Inflammatory macrophage treated with lipopolysaccharide for 4 hours (primary cell): ENCODE measurements at places on chromosomes 7 and 10.
A peak's percentile ranks its signal among the peaks of the same experiment; 100 is the strongest.

- DNase-seq, result no peak
Measured at GRCh38 chr10:88045656-88046415, 182.4 kb downstream of the PTEN start.

DNA sequence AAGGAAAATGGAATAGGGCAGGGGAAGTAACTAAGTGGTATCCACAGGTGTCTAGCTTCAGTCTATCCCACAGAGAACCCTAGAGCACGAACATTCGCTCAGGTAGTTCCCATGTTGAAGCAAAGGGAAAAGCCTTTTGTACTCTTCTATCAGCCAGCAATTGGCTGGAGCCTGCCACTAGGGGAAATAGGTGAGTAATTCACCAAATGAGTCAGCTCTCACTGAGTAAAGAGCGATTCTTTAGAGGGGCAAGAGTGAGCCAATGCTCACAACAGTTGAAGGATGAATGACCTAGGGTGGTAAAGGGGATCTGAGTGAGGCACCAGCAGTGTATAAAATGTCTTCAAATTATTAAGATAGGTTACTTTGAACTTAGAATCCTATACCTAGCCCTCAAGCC lies 94.1 kb upstream of the ZNF800 start:
- DNase-seq, result no peak

GRCh38 chr10:121609426-121610380 lies 11.5 kb upstream of the FGFR2 start:
- no peak for DNase-seq

- no peak for DNase-seq
Measured at GRCh38 chr7:12725575-12726316, 38.3 kb downstream of the ARL4A start.

GRCh38 chr10:132698761-132699391 lies 87.1 kb downstream of the NKX6-2 start:
- DNase-seq, result no peak

DNA sequence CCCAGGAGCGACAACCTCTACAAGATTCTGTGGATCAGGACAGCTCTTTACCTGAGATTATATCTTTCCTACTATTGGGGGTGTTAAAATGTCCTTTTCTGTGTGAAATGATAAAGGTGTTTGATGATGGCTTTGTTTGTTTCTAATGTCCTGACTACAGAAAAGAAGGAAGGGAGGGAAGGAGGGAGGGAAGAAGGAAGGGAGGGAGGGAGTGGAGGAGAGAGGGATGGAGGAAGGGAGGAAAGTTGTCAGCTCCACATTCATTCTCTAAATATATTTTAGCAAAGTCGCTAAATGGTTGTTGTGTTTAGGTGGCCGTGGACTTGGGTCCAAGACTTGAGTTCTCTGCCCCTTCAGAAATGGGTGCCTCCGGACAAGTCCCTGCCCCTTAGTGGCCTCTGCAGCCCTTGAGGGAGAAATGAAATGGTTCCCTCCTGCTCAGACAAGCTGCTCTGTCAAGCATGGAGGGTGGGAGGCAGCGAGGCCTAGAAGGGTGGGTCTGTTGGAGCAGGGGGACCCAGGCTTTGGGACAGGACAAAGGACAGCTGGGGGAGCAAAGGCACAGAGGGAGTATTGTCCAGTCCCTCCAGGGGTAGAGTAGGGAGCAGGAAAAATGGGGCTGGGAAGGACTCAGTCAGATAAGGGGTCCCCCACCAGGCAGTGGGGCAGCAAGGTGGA lies 4.4 kb downstream of the RGS10 start:
- no peak for DNase-seq

GRCh38 chr10:78215645-78216044 lies 182.0 kb downstream of the RPS24 start:
- no peak for DNase-seq

DNA sequence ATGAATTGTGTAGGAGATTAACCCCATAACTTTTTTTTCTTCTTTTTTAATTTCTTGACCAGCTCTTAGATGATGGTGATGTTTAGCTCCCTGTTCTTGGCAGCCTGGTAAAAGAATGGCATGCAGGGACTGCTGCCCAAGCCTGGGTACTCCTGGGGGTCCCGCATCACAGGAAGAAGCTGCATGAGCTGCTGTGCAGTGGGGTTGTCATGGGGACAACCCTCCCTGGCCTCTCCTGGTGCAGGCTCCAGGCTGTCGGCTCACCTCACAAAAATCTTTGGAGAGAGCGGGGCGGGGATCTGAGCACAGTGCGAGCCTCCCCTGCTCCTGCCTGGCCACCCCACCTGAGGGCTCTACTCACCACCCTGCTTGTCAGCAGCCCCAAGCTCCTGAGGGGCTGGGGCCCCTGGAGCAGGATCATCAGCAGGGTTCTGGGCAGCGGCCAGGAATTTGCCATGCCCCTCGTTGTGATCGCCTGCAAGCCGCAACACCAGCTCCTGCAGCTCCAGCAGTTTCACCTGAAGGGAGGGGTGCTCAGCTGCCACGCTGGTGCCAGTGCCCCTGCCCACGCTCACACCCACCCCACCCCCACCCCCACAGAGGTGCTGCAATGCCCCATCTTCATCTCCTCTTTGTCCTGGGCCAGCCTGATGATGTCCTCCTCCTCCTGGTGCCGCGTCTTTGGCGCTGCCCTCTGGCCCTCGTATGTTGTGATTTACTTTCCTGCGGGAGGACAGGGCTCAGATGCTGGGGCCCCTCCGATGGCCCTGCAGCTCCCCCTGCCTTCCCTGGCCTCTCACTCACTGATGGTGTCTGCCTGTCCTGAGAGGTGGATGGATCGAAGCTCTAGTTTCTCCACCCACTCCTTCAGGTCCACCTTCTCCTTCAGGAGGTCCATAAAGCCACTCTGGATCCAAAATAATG lies 15.5 kb upstream of the MTPAP start:
- no peak for DNase-seq

GRCh38 chr10:79101560-79102497 lies 33.1 kb downstream of the ZMIZ1 start:
- DNase-seq, result no peak

DNA sequence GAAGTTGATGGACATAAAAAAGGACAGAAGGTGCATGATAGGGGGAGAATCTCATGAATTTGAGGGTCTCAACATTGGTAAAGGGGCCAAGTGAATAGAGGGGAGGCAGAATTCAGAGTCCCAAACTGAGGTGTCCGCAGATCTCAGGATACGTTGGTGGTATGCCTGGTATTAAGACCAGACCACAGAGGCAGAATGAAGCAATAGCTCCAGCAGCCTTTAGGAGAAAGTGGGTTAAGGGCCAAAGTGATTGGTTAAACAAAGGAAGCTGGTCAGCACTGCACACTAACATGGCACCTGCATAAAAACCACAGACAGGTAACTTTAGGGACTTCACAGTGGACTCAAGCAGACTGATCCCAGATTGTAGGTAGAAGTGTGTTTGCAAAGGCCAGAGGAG lies 37.5 kb downstream of the MEST start:
- DNase-seq, result no peak

DNA sequence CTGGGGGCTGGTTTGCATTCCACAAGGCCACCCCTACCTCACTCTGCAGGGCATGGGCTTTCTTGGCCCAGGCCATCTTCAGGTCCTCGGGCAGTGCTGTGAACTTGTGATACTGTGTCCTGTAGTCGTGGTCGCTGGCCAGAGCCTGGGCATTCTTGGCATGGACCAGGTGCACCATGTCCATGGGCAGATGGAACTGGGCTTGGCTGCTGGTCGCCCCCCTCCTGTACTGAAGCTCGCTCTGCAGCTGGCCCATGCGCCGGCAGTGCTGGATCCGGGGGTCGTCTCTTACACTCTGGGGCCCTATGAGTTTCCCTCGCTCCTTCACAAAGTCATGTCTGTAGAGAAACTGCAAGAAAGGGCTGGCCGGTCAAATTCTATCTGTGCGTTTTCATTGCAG lies 51.7 kb downstream of the HABP2 start:
- no peak for DNase-seq

GRCh38 chr7:27532314-27532713 lies 130.4 kb downstream of the HIBADH start:
- no peak for DNase-seq

GRCh38 chr10:114870486-114870885 lies 48.9 kb downstream of the FHIP2A start:
- DNase-seq, result no peak

- no peak for DNase-seq
Measured at GRCh38 chr7:110808361-110808760, 282.6 kb upstream of the LRRN3 start.

- no peak for DNase-seq
Measured at GRCh38 chr7:85074-85882, 107.1 kb upstream of the FAM20C start.

DNA sequence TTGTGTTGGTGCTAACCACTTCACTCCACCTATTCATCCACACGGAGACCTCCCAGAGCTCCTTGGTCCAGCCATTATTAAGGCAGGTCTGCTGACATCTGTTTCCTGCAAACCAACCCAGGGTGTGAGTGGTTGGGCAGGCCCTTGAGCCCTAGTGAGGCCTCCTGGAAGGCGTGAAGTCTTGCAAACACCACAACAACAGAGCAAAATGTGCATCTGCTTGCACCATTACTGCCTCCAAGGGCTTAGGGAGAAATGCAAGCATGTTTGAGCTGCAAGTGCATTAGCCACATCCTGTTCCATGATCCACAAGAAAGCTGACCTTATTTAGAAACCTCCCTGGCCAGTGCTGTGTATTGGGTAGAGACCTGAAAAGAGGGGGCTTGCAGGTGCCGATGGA lies 325.5 kb downstream of the GRID1 start:
- DNase-seq, result no peak

GRCh38 chr7:47153576-47153975 lies 428.3 kb downstream of the TNS3 start:
- no peak for DNase-seq

GRCh38 chr10:49083261-49083660 lies 32.1 kb downstream of the VSTM4 start:
- DNase-seq, result no peak

DNA sequence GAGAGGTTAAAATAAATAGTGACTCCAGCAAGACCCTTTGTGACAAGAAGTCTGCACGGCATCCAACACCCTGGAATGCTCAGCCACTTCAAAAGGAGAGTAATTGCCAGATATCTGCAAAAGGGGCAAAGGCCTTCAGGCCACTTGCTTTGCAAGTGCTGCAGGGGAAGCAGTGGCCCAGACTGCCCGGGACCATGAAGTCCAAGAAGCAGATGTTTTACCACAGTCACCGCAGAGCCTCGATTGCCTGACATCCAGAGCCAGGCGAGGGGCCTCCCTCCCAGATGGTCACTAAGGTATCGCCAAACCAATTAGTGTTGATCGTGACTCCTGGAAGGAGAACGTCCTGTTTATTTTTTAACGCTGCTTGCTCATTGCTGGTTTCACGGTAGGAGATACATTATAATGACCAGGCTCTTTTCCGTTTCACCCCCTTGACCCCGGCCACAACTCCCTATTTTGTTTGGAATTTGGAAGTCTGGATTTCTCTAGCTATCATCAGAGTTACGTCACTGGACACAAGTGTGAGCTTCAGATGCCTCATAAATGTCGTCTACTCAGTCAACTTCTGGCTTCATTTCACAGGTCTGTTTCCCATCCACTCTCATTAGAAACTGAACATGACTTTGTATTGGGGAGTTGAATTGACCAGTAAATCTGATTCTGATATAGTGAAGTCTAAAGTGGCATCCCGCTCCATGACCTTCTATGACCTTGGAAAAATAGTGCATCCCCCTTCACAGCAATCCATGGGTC lies 276.2 kb downstream of the WDR11 start:
- DNase-seq, result no peak

GRCh38 chr10:122981066-122981464 lies 864 bp downstream of the PSTK start:
- DNase-seq, result peak; percentile 26

GRCh38 chr7:44112997-44113763 lies 9.0 kb downstream of the AEBP1 start:
- DNase-seq, result no peak

GRCh38 chr10:52703451-52703850 lies 69.1 kb downstream of the MBL2 start:
- no peak for DNase-seq

DNA sequence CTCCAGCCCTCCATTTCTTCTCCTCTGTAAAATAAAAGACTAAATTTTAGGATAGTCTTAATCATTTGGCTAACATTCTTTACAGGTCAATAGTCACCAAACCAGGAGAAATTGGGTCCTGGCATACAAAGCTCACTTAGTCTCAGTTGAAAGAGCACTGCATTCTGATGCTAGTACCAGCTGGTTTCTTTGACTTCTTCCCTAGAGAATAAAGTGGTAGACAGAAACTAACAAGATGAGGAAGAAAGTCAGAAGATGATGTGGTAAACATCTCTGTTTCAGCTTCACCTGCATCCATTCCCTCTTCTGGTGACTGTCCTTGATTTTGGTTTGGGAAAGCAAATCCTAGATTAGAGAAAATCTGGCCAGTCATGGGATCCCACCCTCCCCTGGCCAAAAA lies 37.2 kb downstream of the NKX2-3 start:
- DNase-seq, result no peak

GRCh38 chr7:128383776-128384175 lies 22.3 kb upstream of the PRRT4 start:
- DNase-seq, result peak; percentile 59

GRCh38 chr10:126595160-126595559 lies 75.3 kb downstream of the C10orf90 start:
- DNase-seq, result no peak

- no peak for DNase-seq
Measured at GRCh38 chr7:5838761-5839500, 41.7 kb upstream of the OCM start.

DNA sequence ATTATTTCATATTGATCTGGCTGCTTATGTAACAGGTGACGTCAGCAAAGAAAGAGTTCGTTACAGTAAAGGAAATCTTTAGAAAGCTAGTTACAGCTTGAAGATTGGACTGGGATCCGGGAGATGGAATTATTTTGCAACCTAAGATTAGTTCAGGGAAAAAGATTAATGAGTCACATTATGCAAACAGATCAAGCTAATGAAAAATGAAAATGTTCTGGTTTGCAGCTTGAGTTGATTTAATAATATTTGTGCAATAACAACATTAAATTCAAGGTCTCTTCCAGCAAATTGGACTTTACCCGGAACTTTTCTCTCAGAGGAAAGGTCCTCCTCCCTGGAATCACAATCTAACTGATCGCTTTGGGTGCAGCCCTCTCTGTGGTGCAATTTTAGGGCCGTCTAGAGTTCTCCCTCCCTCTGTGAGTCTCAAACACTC lies 119.5 kb downstream of the OTUD1 start:
- DNase-seq, result no peak
